T-helper 2 cell (primary cell): ENCODE measurements at places on chromosomes 5 and 9.

GRCh38 chr9:130320723-130321481, 55.3 kb downstream of the HMCN2 start:
- no peak for DNase-seq

GRCh38 chr5:128566178-128566577, 28.1 kb upstream of the FBN2 start:
- DNase-seq = no peak

DNA sequence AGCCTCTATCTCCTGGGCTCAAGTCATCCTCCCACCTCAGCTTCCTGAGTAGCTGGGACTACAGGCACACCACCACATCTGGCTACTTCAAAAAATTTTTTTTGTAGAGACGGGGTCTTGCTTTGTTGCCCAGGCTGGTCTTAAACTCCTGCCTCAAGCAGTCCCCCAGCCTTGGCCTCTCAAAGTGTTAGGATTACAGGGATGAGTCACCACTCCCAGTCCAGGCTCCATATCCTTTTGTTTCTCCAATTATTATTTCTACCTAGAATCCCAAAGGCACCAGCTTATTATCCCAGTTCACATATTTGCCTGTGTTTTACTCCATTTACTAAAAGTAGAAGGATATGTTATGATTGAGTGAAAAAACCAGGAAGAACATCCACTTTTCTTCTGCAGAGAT, 84.9 kb downstream of the TEK start:
- no peak for DNase-seq

GRCh38 chr9:127847178-127847510, 7.3 kb downstream of the ENG start:
- no peak for DNase-seq

DNA sequence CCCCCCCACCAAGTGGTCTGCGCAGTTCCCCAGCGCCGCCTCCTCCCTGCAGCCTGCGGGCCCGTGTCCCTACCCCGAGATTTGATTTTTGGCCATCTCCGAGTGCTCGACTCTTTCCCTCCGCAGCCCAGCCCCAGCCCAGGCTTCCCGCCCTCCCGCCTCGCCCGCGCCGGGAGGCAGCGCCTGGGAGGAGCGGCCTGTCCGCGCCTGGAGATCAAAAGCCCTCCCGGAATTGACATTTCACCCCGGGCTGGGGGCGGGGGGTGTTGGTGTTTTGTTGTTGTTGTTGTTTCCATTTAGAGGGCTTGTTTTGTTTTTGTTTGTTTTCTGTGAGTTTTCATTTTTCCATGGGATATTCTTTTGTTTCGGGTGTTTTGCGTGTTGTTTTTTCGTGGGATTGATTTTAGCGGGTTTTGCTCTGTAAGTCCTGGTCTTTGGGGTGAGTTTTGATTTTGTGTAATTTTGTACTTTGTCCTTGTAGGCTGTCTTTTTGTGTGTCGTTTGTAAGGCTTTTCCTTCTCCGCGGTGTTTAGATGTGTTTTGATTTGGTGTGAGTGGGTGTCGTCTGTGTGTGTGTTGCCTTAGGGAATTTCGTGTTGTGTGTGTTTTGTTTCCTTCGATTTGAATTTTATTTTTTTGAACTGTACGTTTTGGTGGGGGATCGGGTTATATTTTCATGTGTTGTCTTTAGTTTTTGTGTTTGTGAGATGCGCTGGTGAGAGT, 1.7 kb upstream of the PAX5 start:
- no peak for DNase-seq

- peak; percentile 15 for DNase-seq
Observed at GRCh38 chr5:168057905-168058304, 233.5 kb upstream of the WWC1 start.

GRCh38 chr9:94812343-94812742, 85.8 kb downstream of the AOPEP start:
- no peak for DNase-seq

DNA sequence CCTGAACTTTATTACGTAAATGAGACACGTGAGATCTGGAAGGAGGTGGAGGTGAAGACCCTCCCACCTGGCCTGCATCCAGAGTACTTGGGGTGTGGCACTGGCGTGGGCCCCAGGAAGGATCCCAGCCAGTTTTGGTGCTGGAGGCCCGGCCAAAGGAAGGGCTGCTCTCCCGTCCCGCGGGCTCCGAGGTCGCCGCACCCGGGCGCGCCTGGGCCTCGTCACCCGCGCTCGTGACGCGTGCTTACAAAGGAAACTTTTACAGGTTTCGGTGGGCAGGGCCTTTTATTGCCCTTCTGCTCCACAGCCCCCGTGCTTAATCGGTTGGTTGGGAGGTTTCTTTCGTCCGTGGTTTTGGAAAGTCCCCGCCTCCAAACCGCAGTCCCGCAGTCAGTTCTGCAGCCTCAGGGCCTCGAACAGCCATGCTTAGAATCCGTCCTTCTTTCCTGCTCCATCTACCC, 29.2 kb downstream of the CDKN2A start:
- peak; percentile 53 for DNase-seq

GRCh38 chr9:37943345-37944265, 39.7 kb upstream of the SLC25A51 start:
- DNase-seq = no peak

DNA sequence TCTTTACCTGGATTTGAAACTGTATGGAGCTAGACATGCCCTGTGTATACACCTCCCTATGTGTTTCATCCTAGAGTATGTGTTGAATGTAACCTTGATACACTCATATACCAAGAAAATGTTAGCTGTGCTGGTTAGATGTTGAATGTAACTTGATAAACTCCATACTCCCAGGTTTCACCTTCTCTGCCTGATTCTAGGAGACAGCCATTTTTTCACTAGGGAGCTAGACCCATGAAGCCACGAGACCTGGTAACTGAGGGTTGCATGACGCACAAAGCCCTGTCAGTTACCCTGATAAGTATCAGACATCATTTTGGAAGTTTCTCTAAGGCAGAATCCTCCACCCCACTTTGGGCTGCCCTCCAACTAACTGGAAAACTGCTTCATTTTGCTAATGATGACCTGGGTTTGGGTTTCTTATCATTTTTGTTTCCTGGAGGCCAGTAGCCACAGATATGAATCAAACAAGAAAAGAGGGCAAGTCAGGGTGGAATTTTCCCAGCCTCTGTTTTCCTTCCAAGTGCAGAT, 478.5 kb upstream of the KIF2A start:
- DNase-seq = no peak

DNA sequence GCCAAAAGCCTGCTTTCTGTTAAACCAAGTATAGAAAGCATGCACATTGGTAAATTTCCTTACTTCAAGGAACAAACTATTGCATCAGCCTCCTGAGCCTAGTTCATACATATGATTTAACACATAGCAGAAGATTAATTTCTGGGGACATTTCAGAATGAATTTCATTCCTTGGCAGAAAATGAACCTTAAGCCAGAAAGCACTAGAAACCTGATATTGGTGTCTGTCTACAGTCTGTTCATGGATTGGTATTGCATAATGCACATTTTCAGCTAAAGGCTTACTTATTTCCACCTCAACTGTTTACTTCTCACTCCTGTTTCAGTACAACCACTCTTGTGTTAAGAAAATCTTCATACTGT, 1471.8 kb upstream of the NUDT12 start:
- DNase-seq = no peak

DNA sequence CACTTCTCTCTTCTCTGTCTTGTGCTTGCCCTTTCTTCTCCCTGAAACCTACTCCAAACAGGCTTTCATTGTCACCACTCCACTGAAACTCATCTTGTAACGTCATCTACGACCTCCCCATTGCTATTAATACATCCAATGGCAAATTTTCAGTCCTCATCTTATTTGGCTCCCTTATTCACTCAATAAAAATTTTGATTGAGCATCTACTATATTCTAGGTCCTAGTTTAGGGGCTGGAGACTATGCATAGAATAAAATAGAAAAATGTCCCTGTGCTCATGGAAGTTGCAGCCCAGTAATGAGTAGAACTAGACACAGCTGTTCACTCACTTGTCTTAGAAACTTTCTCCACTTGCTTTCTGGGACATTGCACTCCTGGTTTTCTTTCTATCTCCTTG, 24.9 kb upstream of the FSTL4 start:
- DNase-seq = no peak

DNA sequence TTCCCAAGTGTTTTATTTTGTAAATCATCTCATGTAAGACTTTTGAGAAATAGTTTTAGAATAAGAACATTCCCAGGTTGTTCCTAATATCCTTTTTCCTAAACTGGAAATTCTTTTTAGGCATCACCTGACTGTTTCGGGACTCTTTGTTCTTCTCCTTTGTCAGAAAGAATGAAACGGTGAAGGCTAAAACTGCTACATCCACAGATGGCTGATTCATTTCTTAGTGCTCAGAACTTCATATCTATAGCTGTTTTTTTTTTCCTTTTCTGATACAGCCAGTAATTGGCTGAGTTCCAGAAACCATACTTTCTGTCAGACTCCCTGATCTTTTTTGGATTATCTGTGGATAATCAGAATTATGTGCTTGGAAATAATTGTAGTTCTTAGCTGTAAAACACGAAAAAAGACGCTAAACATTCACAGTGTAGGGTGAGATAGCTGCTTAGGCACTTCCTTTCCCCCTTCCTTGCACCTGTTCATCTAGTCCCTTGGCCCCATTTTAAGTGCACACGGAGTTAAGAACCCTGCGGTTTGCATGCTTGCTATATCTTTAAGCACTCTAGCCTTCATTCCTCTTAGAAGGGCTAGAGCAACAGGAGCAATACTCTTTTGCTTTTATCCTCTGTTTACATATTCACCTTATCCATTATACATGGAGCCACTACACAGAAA, 283.9 kb downstream of the PJA2 start:
- DNase-seq = no peak

DNA sequence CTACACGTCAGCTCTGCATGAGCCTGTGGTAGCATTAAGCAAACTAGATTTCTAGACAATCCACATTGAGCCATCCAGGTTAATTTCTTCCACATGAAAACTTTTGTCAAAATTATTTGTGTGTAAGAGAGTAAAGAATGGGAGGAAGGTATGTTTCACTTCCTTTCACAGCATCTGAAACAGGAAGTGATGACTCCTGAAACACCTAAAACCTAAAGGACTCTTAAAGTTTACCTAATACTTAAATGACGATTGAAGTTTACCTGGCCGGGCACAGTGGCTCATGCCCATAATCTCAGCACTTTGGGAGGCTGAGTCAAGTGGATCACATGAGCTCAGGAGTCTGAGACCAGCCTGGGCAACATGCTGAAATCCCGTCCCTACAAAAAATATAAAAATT, 223.8 kb downstream of the CEMIP2 start:
- DNase-seq = no peak

DNA sequence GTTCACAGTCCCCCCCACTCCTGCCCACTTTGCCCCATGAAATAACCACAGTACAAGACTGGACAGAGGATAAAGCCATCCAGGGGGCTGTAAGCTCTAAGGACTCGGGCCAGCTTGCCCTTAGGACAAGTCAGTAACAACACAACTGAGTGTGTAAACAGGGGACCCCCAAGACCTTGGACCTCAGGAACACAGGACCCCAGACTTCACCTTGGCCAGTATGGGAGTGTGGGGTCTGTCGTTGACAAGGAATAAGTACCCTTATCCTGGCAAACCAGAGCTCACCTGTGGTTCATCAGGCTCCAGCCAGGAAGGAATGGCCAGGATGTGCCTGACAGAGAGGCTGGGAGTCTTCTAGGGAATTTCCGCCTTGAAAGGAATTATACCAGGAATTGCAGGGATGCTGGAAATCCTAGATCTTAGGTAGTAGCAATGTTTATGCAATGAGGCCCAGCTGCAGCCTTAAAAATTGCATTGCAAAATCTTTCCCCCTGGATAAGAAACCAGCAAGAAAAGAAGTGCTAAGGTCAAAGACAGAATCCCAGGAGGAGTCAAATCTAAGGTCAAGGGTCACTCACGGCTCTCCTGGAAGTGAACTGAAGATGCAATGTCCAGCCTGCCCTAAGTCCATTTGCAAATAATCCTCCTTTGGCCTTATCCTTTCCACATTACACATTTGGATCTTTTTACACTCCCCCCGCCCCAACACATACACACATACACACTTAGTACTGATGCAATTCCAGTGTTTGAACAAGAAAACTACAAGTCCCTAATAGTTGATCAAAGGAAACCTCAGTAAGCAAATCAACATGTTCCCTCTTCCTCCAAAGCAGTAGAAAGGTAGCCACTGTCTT, 27.3 kb upstream of the TDRD7 start:
- DNase-seq = no peak

DNA sequence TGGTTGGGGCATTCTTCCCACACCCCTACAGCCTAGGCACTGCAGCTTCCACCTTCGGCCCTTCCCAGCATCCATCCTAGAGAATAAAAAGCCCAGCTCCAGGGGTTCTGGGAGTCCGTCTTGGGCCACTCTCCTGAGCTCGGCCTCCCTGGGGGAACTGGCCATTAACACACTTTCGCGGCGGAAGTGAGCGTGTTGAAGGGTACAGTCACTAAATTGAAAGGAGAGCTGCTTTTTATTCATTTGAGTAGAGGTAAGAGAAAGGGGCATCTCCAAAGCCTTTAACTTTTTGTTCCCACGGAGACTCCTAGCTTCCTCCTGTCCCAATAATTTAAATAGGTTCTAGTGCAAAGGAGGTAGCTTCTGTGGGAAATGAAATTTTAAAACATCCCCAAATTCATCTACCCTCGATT, 31.0 kb upstream of the NFIB start:
- DNase-seq = no peak

GRCh38 chr9:115157245-115157674, 39.3 kb upstream of the TNC start:
- no peak for DNase-seq

DNA sequence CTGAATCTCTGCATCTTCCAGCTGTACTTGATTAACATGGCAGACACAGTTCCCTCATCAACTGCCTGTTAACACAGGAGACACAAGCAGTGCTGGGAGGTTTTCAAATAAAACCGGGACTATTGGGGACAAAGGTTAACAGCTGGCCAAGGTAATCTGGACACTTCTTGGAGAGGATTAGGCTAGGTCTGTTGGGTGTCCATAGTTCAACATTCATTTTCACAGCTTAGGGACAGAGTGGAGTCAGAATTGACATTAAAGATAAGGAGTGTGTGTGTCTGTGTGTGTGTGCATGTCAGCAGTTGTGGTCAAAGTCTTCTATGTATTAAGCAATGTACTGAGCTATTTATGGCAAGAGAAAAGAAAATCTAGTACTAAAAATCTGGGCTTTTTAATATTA, 216.2 kb downstream of the MED10 start:
- no peak for DNase-seq

DNA sequence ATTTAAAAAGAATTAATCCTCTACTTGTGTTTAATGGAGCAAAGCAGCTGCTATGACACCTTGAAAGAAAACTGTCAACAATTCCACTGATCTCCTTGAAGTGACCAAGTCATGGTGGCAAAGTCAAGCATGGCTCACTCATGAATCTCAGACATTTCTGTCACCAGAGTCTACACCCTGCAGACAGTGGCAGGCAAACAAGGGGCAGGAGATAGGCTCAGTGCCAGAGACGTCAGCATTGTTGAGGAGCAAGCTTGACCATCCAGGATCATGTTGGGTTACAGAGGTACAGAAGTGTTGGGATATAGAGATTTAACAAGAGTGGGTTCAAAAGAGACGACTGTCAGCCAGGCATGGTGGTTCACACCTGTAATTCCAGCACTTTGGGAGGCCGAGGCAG, 16.1 kb upstream of the VPS13A start:
- no peak for DNase-seq
